ENCODE measurements at places on chromosomes 7 and 10.

DNA sequence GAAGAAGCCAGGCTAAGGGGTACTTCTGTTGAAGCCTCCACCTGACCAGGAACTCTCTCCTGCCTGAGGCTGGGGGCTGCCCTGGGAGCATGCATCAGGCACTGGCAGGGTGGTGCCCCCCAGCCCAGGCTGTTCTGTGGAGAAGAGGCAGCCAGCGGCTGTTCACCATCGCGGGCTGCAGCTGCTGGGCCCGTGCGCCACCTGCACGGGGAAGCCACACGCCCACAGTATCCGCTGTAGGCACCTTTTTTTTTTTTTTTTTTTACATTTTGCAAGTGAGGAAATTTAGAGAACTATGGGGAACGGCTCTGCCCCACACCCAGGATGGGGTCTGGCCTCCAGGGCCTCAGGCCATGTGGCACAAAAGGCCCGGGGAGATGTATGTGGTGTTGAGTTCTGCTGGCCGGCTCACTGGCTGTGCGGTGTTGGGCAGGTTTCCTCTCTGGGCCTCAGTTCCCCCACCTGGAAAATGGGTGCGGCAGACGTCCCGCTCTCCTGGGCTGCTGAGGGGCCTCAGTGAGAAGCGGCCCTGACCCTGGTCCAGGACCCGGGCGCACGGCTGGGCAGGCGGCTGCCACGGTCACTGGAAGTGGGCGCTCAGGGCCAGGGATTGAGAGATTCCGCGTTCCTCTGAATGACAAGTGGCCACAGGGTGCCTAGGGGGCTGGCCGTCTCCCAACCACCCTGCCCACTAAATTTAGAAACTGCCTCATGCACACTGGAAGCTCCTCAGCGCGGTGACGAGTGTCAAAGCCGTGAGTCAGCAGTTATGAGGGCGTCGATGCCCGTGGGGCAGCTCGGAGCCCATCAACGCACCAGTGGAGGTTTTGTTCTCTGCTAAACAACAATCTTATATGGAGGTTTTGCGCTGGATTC, 8.8 kb upstream of the INTS1 start:
- no peak for DNase-seq

GRCh38 chr10:96371356-96371755, 12.6 kb upstream of the OPALIN start:
- no peak for DNase-seq

GRCh38 chr7:27238979-27239386, 3.6 kb upstream of the EVX1 start:
- no peak for DNase-seq

- peak; percentile 58 for DNase-seq
These were observed 8.3 kb upstream of the SMKR1 start for GRCh38 chr7:129494041-129494440.

DNA sequence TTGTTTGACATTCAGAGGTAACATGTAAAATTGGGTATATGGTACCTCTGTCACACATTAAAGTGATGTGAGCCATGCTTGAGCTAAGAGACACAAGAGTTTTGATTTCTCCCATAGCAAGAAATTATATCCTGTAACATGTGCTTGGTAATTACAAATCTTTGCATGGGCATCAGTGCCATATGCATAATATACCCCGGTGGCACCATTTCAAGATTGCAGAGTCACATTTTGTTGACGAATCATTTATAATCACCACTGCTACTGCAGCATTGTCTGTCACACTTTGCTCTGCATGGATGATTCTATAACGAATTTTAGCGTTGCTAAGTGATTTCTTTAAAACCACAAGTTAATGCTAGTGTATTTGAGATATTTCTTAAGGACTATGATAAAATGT, 443.7 kb upstream of the LRRN3 start:
- no peak for DNase-seq

GRCh38 chr10:58755677-58756076, 243.0 kb downstream of the BICC1 start:
- DNase-seq = peak; percentile 15

DNA sequence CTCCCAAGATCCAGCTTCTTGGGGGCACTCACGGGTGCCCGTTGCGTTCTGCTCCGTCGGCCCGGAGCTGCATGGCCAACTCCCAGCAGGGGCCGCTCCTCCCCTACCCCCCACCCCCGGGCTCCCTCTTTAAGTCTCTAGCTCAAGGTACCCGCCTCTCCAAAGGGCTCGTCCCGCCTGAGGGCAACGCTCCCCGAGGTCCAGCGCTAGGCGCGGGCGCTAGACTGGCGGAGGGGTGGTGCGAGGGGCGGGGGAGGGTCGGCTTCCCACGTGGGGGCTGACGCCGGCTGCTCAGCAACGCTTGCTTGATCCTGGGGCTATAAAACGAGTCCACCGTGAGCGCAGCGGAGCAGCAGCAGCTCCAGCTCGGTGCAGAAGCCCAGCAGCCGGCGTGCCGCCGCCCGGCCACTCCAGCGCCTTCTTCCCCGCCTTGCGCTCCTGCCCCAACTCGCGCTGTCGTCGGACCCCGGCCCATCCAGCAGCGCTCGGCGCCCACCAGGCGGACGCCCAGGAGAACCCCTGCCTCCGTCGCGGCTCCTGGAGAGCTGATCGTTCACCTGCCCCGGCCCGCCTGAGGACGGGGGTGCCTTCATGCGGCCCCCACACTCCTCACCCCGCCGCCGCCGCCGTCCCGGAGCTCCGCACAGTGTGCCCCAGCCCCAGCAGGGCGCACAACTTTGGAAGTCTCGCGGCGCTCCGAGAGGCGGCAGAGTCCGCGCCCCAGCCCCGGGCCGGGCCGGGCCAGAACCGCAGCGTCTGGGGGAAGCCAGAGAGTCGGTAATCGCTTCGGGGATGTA, at the start of gene ADRA2A:
ADRA2A (plus strand) TSS at position 348 of the 797 bp plus-strand sequence. CDS start 968 bp downstream, outside the sequence.
- peak; percentile 23 for DNase-seq

DNA sequence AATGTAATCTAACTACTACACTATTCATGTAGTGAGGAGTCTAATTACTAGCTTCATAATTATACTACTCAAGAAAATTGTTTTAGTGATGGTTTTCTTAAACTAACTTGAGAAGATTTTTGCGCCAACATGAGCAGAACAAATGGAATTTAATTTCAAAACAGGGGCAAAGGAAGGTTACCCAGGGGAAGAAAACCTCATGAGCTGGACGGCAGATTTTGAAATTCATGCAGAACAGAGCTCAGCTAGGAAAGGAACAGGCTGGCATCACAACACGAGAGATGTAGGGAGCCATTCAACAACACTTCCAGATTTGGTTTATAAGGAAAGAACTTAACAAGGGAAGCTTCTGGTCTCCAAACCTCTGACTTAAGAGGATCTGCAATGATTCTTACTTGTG, 235.3 kb upstream of the PRKCQ start:
- no peak for DNase-seq

DNA sequence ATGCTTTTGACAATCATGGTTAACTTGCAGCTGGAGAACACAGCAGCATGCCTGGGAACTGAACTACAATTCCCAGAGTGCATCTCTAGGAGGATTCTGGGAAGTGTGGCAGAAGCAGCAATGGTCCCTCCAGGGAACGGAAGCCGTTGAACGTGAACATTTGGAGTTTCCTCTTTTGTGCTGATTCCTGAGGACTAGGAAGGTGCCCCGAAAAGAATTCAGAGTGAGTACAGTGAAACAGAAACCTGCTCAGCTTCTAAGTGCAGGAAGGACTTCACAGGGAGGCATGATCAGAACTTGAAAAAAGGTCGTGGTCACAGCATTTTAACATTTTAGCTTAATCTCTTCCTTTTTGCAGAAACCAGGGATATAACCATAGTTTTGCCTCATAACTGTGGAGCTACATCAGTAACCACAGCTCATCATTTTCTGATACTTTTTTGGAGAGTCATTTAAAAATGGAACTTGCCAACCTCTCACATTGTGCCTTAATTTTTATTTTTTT, at the start of gene NUDT13:
NUDT13 (plus strand) TSS at position 111 of the 505 bp plus-strand sequence. CDS start 3,911 bp downstream, outside the sequence.
- no peak for DNase-seq

- no peak for DNase-seq
These were observed 31.2 kb upstream of the MSRB2 start for GRCh38 chr10:23063973-23064812.

- DNase-seq = no peak
These were observed 124.1 kb upstream of the POM121L12 start for GRCh38 chr7:52911326-52911725.

DNA sequence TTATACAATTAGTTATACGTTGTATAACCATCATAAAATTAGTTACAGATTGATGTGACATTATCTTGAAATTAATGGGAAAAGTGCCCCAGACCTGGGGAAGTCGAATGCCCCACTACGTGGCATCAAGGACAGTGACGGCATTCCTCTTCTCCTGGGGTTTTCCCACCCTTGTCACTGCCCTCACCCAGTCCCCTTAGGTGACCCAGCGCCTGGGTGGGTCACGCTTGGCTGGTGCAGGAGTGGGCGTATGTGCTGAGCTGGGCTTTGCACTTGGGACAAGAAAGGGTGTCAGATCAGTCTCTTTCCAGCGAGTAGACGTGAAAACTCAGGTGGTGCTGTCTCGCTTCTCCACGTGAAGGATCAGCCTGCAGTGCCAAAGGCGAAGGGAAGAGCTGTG, 7.6 kb downstream of the FOXK1 start:
- no peak for DNase-seq

- DNase-seq = no peak
These were observed 480 bp downstream of the MNX1 start for GRCh38 chr7:157009778-157010587.

DNA sequence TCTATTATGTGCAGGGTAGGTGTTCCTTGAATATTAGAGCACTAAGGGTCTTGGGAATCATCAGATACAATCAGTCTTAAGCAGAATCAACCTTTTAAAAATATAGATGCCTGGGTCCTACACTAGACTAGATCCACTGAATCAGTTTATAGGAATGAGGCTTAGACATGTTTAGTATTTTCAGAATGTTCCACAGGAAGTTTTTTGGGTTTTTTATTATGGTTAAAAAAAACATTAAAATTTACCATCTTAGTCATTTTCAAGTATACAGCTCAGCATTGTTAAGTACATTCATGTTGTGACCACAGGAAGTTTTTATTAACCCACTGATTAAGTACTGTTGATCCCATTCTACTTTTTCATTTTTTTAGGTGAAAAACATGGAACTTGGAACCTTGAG, 135.7 kb downstream of the LCOR start:
- DNase-seq = no peak
